Small intestine (tissue), 16 donors: ENCODE measurements at places on chromosomes 16 and 17. TPM values are rescaled to one million over a fixed set of nuclear protein-coding genes. Genes with fewer than 3 reads are reported as not detected.

CSH2 gene
- not detected for polyA plus RNA-seq

AOC2 gene
- polyA plus RNA-seq: 1.3 TPM

TNP2 gene
- polyA plus RNA-seq: not detected

ASGR2 gene
- 0.46 TPM for polyA plus RNA-seq

PLCG2 gene
- polyA plus RNA-seq: 14.4 TPM

CASKIN2 gene
- 15.6 TPM for polyA plus RNA-seq

CDH16 gene
- polyA plus RNA-seq: 3.5 TPM

GALR2 gene
- not detected for polyA plus RNA-seq

SDR42E1 gene
- polyA plus RNA-seq: 6.0 TPM

IGSF6 gene
- 0.45 TPM for polyA plus RNA-seq

CD79B gene
- polyA plus RNA-seq: 4.6 TPM

PAFAH1B1 gene
- polyA plus RNA-seq: 58.4 TPM

CTRB1 gene
- polyA plus RNA-seq: 0.27 TPM

RNF112 gene
- polyA plus RNA-seq: 1.7 TPM

SLC52A1 gene
- 41.6 TPM for polyA plus RNA-seq

SP2 gene
- 11.6 TPM for polyA plus RNA-seq

CACNG5 gene
- polyA plus RNA-seq: not detected

HSD17B1 gene
- 2.1 TPM for polyA plus RNA-seq

KRT23 gene
- polyA plus RNA-seq: 0.66 TPM

ADAT1 gene
- 19.3 TPM for polyA plus RNA-seq

HBZ gene
- polyA plus RNA-seq: 1.0 TPM

FGF11 gene
- polyA plus RNA-seq: not detected

SCNN1G gene
- polyA plus RNA-seq: not detected

DHRS7B gene
- polyA plus RNA-seq: 28.4 TPM

DRC3 gene
- not detected for polyA plus RNA-seq

SPATA22 gene
- polyA plus RNA-seq: 0.12 TPM

NOXO1 gene
- polyA plus RNA-seq: 16.5 TPM

KRTAP3-2 gene
- not detected for polyA plus RNA-seq

CHAD gene
- 6.7 TPM for polyA plus RNA-seq

TNFRSF17 gene
- 1.8 TPM for polyA plus RNA-seq

CXCL16 gene
- polyA plus RNA-seq: 46.3 TPM

UTS2R gene
- polyA plus RNA-seq: 0.06 TPM

PLXDC1 gene
- 3.5 TPM for polyA plus RNA-seq

KRTAP1-5 gene
- not detected for polyA plus RNA-seq

KRT31 gene
- polyA plus RNA-seq: not detected

CACNG1 gene
- polyA plus RNA-seq: 0.66 TPM

KRT12 gene
- polyA plus RNA-seq: 0.28 TPM

TMEM238L gene
- polyA plus RNA-seq: 21.2 TPM

PRAC2 gene
- polyA plus RNA-seq: not detected

NOS2 gene
- polyA plus RNA-seq: 1.1 TPM

PDE6G gene
- polyA plus RNA-seq: not detected

MT3 gene
- not detected for polyA plus RNA-seq

IRX5 gene
- not detected for polyA plus RNA-seq

MRM1 gene
- 15.4 TPM for polyA plus RNA-seq

ZNF764 gene
- polyA plus RNA-seq: 6.3 TPM

GAN gene
- polyA plus RNA-seq: 2.5 TPM

KDM6B gene
- polyA plus RNA-seq: 11.2 TPM

PITPNM3 gene
- polyA plus RNA-seq: 1.1 TPM

MILR1 gene
- polyA plus RNA-seq: 3.8 TPM

FN3KRP gene
- polyA plus RNA-seq: 20.3 TPM

VTN gene
- 2.4 TPM for polyA plus RNA-seq

OTOP2 gene
- 0.22 TPM for polyA plus RNA-seq

SOST gene
- not detected for polyA plus RNA-seq

SLC7A5 gene
- polyA plus RNA-seq: 4.1 TPM
